ENCODE measurements at places on chromosomes 2 and 18.

GRCh38 chr2:149739883-149740265 lies 152.3 kb upstream of the MMADHC start:
- DNase-seq = no peak

DNA sequence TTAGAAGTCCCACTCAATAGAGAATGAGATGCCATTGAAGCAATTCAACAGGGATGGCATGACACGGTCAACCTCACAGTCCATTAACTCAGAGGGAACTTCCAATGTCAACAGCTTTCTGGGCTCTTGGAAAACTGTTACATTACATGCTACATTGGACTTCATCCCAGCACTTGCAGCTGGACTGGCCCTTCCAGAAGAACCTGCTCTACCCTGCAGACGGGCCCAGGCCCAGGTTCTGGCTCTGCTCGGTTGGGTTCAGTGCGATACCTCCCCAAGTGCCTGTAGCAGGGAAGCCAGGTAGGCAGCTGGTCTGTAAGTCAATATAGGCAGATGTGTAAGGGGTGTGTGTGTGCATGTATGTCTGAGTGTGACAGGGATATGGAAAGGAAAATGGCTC lies 12.9 kb downstream of the LAMA1 start:
- DNase-seq = no peak

DNA sequence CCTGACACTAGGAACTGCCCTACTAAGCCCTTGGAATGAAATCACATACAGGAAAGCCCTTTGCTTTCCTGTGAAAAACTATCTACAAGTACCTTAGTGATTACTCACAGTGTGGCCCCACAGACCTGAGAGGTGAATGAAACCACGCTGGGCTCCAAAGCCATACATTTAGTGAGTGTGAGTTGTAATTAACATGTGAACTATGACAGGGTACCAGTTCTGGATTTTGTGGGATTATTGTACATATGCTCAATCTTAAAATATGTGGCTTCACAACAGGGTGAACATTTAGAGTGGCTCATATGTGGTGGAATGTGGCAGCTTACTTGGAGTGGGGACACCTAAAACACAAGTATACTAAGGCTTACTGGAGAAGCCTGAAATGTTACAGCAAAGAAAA lies 12.3 kb downstream of the KCTD1 start:
- DNase-seq = no peak

DNA sequence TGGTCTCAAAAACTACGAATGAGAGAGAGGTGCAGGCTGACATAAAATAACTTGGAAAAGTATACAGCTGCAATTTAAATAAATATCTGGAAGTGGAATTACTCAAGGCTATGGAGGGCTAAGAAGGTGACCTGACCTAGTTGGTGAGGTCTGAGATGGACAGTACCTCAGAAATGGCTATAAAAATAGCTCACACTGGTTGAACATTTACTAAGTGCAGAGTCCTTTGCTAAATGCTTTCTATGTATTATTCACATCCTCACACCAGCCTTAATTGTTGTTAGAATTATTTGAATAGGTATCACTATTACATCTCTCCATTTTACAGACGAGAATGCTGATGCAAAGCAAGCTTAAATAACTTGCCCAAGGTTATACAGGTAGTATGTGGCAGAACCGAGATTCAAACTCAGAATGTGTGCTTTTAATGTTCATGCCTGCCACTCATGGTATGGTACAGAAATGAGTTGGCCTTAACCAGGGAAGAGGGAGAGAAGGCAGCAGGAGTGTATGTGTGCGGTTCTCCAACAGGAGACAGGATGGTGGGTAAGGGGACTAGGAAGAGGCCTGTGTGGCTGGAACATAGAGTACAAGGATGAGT lies 37.4 kb downstream of the MRPL44 start:
- no peak for DNase-seq

DNA sequence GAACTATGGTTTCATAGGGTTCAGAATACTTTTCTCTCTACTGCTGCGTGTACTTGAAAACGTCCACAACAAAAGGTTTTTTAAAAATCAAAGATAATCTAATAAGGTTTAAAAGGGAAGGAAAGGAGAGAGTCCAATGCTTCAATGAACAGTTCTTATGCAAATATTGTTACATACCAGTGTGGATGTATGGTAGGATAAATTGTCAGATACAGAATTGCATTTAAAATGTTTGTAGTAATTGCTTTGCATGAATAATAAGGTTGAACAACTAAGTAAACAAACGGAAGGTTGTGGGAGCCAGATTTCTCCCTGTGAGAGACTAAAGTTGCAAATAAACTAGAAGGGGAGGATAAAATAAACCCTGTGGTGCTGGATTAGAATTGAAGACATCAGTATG lies 53.8 kb upstream of the RBBP8 start:
- DNase-seq = no peak

GRCh38 chr18:13217466-13217961 lies 1.0 kb upstream of the LDLRAD4 start:
- DNase-seq = peak; percentile 74

DNA sequence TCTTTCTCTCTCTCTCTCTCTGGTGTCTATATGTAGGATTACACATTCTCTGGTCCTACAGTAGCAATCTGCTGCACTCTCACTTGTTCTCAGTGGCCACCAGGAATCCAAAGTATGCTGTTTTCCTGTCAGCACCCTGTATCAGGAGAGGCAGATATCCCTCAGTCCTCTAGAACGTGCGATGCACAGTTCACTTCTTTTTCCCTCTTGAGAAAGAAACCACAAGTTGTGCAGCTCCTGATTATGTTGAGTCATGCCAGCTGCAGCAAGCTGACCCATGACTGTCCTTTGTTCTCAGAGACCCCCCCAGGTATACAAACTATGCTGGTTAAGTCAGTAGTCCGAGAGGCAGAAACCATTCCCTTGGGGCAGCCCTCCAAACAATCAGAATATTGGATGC lies 54.6 kb downstream of the LANCL1 start:
- no peak for DNase-seq

DNA sequence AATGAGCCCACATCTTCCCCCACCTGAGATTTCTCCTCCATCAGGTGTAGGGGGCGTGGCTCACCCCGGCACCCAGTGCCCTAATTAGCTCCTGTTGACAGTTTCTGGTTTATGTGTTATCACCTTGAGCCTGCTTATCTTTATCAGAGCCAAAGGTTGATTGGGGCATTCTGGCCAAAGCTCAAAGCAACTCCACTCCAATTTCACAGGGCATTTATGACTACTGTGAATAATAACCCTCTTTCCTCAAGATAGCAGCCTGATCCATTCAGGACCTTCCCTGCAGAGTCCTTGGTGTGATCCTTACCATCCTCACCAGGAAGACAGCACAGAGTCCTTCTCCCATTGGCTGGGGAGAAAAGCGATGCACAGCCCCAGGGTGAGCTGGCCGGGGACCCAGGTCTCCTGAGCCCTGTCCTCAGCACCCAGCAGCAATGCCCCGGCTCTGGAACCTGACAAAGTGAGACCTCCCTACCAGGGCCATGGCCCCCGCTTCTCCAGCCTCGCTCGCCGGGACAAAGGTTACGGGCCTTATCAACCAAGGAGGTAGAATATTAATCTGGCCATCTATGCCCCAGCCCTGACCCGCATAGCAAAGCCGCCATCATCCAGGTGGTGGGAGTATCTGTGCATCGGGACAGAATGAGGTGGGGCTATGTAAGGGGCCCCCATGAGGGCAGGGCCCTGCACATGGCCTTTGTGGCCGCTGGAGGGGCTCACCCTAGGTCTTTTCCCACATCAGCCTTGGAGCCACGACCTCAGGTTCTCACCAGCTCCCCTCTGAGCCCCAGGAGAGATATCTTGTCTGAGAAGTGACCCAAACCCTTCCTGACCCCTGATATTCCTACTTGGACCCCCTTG lies 64.5 kb downstream of the ZFP36L2 start:
- DNase-seq = no peak

DNA sequence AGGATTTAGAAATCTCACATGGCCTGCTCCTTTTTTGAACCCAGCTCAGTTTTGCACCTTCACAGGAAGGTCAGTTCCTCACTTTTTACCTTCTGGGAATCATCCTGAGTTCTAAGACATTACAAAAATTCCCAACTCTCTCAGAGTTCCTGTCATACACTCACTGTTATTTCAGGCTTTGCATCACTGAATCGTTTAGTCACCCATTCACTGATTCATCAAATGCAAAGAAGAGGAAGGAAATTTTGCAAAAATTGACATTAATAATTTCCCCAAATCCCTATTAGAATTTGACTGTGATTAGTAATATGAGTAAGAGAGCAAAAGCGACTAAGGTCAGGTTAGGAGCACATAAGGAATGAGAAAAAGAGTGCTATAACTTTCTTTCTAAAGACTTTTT lies 197.5 kb downstream of the PDE1A start:
- DNase-seq = no peak

- no peak for DNase-seq
Observed at GRCh38 chr2:234401426-234401825, 95.5 kb downstream of the ARL4C start.

DNA sequence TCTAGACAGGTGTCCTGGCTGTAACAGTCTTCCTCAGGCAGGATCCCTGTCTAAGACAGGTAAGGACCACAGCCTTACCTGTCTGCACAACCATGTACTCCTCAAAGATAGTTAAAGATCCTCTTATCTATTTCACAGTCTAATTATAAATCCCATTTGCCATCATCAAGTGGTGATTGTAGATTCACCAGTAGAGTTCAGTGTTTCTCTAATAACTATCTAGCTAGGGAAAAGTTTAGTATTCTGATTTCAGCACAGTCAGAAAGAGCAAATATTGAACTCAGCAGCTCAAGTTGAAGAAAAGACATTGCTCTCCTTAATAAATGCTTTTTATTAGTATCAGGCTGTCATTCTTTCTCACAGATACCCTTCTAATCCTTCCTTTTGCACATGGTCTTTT lies 1305.5 kb upstream of the NXPH2 start:
- peak; percentile 40 for DNase-seq

- no peak for DNase-seq
Observed at GRCh38 chr2:229090225-229090624, 180.9 kb downstream of the PID1 start.

- no peak for DNase-seq
Observed at GRCh38 chr18:44733069-44733753, 52.5 kb downstream of the SETBP1 start.

- no peak for DNase-seq
Observed at GRCh38 chr2:145268931-145269330, 749.0 kb upstream of the ZEB2 start.
